Fibroblast of pulmonary artery (primary cell): ENCODE measurements at places on chromosomes 7 and 10.

DNA sequence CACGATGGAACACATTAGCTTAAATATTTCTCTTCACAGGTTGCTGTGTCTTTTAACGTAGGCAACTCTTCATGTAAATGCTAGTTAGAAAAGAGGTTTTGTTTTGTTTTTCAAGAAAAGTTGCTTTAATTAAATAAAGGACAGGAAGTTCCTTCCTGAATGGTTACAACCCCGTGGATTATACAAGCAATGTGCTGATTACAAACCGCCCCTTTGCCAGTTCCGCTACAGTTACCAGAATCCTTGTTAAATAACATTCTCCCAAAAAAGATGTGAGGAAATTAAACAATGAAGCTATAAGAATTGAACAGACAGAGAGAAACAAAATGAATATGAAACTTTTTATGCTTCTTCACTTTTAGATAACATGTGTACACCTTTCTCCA lies 75.1 kb downstream of the LYZL2 start:
- no peak for DNase-seq

DNA sequence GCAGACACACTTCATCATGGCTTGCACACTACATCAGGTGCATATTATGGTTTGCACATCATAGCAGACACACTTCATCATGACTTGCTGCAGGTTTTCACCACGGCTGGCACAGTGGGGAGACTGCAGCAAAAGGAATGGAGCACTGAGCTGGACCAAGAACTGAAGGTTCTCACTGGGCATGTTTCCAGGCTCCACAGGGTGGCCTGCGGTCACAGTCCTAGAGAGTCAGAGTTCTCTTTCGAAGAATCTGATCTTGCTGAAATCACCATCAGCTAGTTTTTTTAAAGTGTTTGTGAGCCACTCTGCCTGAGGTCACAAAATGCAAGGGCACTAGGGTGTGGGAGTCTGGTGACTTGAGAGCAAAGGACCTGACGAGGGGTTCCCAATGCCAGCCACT lies 140.4 kb upstream of the NPY start:
- DNase-seq = no peak

DNA sequence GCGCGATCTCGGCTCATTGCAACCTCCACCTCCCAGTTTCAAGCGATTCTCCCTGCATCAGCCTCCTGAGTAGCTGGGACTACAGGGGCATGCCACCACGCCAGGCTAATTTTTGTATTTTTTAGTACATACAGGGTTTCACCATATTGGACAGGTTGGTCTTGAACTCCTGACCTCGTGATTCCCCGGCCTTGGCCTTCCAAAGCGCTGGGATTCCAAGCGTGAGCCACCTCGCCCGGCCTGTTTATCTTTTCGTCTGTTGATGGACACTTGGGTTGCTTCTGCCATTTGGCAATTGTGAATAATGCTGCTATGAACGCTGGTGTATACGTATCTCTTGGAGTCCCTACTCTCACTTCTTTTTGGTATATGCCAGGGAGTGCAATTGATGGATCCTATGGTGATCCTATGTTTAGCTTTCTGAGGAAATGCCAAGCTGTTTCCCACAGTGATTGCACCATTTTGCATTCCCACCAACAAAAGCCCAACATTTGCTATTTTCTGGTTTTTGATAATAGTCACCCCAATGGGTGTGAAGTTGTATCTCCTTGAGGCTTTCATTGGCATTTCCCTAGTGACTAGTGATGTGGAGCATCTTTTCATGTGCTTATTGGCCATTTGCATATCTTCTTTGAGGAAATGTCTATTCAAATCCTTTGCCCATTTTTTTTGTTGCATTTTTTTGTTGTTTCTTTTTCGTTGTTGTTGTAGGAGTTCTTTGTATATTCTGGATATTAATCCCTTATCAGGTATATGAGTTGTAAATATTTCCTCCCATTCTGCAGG lies 3.5 kb downstream of the ANTXRL start:
- DNase-seq = no peak

- no peak for DNase-seq
These were observed 21.6 kb upstream of the OTUD1 start for GRCh38 chr10:23417254-23417653.

DNA sequence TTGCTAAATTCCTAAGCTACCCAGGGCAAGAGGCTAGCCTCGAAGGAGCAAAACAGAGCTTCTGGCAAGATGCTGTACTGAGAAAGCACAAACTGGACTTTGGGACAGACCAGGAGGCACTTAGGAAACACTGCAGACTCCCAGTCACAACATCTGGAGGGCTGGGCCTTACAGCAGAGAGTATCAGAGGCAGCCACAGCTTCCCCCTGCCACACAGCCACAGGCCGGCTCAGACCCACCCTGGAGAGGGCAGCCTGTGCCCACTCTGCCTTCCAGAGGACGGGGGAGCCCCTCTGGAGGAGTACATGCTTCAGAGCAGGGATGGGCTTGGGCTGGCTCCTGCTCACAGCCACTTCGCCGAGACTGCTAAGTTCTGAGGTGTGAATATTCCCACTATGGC lies 17.4 kb downstream of the ESYT2 start:
- DNase-seq = no peak

DNA sequence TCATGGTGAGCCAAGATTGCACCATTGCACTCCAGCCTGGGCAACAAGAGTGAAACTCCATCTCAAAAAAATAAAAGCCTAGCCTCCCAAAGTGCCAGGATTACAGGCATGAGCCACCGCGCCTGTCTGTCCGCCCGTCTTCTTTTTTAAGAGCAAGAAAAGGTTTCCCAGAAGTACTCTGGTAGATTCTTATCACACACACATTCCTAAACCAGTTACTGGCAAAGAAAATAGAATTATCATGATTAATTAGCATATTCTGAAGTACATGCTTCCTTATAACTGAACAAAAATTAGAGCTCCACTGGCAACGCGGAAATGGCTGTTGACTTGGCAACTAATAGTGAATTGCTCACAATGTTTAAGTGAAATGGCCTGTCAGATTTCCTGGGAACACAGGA lies 87.0 kb downstream of the ADK start:
- peak; percentile 59 for DNase-seq

GRCh38 chr10:131944412-131944811 lies 37.3 kb downstream of the BNIP3 start:
- DNase-seq = no peak

GRCh38 chr10:79930751-79931150 lies 18.2 kb downstream of the SFTPD start:
- DNase-seq = no peak

DNA sequence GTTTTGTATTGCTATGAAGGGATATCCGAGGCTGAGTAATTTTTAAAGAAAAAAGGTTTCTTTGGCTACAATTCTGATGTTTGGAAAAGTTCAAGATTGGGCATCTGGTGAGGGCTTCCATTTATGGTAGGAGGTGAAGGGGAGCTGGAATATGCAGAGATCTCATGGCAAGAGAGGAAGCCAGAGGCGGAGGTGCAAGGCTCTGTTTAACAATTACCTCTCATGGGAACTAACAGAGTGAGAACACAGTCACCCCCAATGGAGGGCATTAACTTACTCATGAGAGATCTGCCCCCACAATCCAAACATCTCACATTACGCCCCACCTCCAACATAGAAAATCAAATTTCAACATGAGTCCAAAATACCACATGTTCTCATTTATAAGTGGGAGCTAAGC lies 62.0 kb downstream of the AKR1D1 start:
- no peak for DNase-seq

- DNase-seq = no peak
These were observed 19.2 kb downstream of the ABCB4 start for GRCh38 chr7:87456247-87456646.
